NCI-H187 treated with DMSO at 0.1 percent for 48 hours (cell line): ENCODE measurements at places on chromosomes 3 and 15.

- no peak for DNase-seq
Observed at GRCh38 chr15:89004726-89005030, 83.6 kb upstream of the ABHD2 start.

- no peak for DNase-seq
Observed at GRCh38 chr15:38084289-38084688, 149.8 kb downstream of the TMCO5A start.

GRCh38 chr3:42031808-42032480 is 59.2 kb upstream of the TRAK1 start:
- no peak for DNase-seq

GRCh38 chr15:63599401-63600000 is 2.3 kb downstream of the FBXL22 start:
- no peak for DNase-seq

GRCh38 chr3:148882288-148882687 is 17.2 kb downstream of the CPA3 start:
- DNase-seq: no peak

DNA sequence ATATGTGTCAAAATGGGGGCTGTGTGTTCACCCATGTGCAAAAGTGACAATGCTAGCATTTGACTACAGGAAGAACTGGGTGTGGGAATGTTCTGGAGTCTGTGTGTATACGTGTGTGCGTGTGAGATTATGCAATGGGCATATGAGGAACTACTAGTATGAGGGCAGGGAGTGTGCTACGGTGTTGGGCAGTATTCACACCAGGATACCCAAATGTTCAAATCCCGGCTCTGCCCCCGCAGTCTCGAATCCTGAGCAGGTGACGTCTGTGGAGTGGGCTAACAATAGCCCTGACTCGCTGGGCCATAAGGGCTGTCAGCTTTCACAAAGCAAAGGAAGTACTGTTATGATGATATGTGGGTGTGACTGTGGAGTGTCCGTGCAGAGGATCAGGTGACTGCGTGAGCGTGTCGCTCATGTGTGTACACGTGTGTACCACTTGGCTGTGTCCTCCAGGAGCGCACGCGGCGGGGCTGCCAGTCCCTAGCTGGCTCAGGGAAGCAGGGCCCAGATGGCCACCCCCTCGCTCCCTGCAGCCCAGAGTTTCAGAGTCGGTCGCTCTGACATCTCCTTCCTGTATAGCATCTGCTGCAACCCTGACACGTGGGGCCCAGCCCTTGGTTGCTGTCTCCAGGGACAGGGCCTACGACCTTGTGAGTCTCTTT is 27.2 kb downstream of the IQSEC1 start:
- DNase-seq: no peak

DNA sequence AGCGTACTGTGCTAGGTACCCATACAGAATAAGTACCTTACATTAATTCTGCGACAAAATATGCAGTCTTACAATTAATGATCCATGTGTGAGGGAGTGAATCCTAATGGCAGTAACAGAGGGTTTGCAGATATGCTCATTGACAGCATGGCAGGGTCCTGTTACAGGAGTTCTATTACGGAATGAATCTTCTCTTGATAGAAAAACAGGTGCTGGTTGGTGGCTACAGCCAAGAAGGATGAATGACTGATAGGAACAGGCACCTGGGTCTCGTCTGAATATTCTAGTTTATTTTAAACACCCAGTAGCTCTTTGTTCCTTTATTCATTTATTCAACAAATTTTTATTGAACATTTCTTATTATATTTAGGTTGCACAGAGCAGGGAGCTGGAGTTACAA is 22.8 kb downstream of the PGBD4 start:
- DNase-seq: no peak

GRCh38 chr15:31228980-31229826 is 97.4 kb upstream of the KLF13 start:
- DNase-seq: no peak

DNA sequence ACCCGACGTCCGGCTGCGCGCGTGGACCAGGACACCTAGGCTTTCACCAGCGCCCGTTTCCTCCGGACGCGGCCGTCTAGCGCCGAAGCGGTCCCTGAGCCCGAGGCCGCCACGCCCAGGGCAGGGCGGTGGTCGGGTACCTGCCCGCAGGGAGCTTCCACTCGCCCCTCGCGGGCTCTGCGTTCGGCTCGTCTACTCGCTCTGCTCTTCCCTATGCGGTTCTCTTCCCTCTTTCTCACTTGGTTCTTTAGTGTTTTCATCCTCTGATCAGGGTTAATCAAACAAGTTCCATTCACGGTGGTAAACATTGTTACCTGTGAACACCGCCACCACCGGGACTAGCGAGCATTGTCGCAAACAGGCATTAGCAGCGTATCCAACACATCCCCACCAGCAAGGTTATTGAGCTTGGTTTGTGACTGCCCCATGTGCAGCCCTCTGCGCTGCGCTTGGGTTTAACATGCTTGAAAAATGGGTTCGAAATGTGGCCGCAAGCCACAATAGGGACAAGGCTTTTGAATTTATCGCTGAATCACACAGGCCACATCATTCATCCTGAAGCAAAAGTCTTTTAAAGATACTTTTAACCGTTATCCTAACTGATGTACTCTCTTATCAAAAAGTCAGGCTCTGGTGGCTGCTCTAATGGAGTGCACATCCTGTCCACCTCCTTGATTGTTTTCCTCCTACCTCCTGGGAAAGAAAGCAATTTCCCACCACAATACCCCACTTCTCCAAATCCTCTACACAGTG is 843 bp upstream of the CD47 start:
- DNase-seq: no peak

GRCh38 chr3:127753338-127753737 is 69.0 kb downstream of the MGLL start:
- no peak for DNase-seq

GRCh38 chr15:47366884-47367283 is 350.4 kb upstream of the SEMA6D start:
- DNase-seq: no peak

GRCh38 chr3:185935465-185936272 is 2.1 kb downstream of the TRA2B start:
- no peak for DNase-seq

GRCh38 chr3:32685543-32686185 is 676 bp downstream of the CNOT10 start:
- no peak for DNase-seq

DNA sequence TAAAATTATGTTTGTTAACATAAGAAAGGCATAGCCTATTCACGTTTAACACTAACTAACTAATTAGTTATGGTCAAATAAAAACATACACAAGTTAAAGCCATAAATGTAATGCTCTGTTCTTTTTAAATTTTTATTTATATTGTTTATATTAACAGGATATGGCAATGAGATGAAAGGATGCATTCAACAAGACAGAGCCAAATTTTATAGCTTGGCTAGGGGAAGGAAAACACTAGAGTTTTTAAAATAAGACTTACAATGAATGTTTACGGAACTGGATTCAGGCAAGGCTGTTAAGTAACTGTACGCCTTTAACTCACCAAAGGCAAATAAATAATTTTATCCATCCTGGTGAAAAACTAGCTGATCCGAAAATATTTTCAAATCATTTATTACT is 86.4 kb downstream of the ZPLD1 start:
- DNase-seq: no peak

GRCh38 chr3:40313975-40314860 is 4.7 kb downstream of the EIF1B start:
- DNase-seq: no peak

DNA sequence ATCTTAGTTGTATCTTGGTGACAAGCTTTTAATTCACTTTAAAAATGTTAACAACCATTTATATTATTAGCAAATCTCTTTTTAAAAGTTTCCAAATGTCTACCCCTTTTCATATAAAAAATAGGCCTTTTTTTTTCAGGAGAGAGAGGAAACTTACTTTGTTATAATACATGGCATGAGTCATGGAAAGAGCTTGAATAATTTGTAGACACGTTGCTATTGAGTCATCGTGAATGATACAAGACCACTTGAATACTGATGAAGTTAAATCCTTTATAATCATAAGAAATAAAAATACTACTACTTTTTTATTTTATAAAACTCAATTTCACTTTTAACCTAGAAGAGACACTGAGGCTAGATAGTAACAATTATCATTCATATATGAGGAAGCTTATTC is 70.3 kb upstream of the BBX start:
- no peak for DNase-seq

DNA sequence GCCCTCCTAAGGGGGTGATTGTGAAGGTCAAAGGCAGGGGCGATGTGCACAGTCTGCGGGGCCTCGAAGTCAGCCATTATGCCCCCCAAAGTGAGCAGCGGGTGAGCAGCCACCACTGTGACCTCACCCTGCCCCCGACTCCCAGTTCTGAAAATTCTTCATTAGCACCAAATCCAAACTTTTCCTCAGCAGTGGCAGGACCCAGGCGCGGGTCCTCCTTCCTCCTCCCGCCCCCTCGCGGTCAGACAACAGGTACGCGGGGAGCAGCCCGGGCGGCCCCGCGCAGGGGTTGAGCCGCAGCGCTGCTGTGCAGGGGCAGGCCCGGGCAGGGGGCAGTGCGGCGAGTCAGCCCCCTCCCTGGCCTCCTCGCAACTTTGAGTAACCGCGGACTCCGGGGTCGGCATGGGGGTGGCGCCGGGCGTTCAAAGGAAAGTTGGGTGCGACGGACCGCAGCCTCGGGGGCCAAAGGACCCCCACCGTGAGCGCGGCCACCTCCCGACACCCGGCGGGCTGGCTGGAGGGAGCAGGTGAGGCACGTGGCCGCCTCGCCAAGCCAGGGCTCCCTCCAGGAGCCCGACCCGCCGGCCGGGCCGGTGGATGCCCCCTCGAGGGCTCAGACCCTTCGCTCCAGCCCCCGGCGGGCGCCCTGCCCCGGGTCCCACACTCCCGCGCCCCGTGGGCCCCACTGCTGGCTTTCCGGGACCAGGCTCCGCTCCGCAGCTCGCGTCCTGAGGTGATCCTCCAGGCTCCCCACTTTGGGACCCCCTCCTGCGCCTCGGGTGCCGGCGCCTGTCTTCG is 49.4 kb upstream of the CCDC174 start:
- no peak for DNase-seq

GRCh38 chr3:116034794-116035193 is 410.5 kb downstream of the LSAMP start:
- no peak for DNase-seq

DNA sequence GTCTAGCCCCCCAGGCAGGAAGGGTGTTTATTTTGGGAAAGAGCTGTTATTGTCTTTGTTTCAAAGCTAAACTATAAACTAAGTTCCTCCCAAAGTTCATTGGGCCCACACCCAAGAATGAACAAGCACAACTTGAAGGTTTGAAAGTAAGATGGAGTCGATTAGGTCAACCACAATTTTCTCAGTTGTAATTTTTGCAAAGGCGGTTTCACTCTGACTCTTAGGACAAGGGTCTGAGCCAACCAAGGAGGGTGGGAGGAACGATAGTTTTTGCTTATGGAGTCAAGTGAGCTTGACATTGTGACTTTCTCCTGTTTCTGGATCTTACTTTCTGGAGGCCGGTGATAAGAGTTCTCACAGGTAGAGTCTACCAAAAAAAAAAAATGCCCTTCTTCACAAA is 5.8 kb upstream of the ZNF770 start:
- DNase-seq: no peak

GRCh38 chr15:26697913-26698312 is 75.0 kb downstream of the GABRB3 start:
- no peak for DNase-seq
